ENCODE measurements at places on chromosomes 4 and X.

DNA sequence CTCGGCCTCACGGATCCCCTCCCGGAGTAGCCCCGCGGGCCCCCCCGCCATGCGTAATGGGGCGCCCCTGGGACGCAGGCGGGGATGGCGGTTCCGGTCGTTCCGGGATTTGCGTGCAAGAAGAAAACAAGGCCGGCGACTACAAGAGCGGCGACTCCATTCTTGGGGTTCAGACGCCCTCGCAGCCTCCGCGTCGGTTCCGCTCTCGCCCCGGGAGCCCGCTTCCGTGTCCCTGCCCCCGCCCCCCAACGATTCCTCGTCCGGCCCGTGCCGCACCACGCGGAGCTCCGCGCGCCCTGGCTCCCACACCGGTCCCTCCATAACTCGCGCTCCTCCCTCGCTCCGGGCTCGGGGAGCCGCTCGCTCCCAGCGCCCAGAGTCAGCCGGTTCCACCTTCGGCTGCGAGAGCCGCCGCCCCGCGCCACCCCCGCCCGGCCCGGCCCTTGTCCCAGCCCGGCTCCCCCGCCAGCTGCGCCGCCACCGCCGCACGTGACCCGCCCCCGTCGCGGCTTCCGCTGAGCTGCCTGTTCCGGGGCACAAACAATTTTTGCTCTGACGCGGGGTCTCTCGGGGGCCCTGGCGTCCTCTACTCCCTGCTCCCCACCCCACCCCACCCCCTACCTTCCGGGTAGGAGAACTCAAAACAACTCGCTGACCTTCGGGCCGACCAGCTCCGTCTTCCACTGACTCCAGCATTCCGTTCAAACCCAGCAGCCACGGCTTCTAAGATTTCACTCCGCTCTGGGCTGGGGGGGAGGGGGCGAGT is 78.8 kb upstream of the BCOR start:
- DNase-seq: peak; percentile 72

- no peak for DNase-seq
These were observed 272.2 kb upstream of the CASK start for GRCh38 chrX:42195506-42195905.

GRCh38 chr4:143035661-143036060 is 149.1 kb upstream of the USP38 start:
- no peak for DNase-seq

DNA sequence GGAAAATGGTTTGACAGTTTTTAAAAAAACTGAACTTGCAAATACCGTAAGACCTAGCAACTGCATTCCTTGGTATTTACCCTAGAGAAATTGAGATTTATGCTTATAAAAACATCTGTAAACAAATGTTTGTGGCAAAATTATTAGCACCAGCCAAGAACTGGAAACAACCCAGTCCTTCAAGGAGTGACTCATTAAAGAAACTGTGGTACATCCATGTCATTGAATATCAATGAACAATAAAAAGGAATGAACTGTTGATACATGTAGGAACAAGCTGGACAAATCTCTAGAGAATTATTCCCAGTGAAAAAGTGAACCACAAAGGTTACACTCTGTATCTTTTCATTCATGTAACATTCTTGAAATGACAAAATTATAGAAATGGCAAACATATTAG is 240.2 kb upstream of the ADAMTS3 start:
- DNase-seq: no peak

Data from GDM1 (cell line).